ACHN (cell line): ENCODE measurements at places on chromosomes 6 and 20.

DNA sequence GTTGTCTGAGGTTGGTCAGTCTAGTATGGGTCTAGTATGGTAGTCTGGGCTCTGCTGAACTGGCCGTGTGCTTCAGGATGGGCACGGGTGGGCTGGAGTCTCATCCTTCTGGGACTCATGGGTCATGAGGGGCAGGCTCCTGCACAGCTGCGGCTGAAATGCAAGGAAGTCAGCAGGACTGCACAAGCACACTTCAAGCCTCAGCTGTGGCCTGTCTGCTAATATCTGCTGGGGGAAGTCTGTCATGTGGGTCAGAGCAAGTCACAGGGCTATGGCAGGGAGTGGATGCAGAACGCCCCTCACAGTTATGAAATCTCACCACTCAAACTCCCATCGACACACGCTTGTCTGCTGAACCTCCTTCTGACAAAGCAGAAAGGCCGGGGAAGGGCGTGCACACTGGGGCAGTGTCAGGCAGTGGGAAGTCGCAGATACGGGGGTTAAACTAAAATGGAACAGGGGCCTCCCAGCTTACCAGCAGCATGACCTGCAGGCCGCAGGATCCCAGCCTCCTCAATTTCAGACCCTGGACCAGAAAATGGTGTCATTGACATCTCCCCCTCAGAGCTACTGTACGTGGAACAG is 229.5 kb downstream of the SMOC2 start:
- no peak for DNase-seq

- no peak for DNase-seq
Observed at GRCh38 chr6:31037169-31037568, 26.9 kb downstream of the MUC22 start.

- DNase-seq, result no peak
Observed at GRCh38 chr6:31430449-31430848, 27.1 kb downstream of the MICA start.

DNA sequence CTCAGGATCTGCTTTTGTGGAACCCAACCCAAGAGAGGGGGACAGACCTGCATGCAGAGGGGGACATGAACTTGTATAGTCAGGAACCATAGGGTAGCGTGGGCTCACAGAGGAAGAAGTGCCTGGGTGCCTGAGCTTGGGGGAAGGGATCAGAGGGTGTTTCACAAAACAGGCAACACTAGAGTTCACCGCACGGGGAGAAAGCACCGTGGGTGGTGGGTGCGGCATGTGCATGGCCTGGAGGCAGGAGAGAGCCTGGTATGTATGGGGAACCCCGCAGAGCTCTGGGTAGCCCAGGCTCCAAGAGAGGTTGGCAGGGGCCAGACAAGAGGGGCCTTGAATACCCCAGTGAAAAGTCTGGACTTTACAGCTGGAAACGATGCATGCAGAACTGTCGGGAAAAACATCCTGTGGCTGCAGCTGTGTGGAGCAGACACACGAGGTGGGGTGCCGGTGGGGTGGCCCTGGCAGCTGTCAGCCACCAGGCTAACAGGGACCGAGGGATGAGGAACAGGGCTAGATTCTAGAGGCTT is 6.7 kb upstream of the EMILIN3 start:
- DNase-seq, result no peak

DNA sequence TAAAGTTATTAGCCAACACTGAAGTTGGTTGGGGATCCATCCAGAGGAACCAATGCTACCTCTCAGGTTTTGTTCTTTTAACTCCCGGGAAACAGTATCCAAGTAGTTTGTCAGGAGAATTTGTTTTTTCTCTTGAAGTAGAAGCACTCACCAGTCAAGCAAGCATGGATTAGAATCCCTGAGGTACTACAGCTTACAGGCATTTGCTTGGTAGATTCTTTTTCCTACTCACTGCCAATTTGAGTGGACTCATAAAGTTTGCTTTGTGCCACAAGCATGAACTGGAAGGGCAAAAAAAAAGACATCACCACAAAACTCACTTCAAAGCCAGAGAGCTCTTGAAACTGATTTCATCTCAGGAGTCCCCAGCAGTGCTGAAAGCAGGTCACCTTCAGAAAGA is 167.4 kb downstream of the MBOAT1 start:
- no peak for DNase-seq

DNA sequence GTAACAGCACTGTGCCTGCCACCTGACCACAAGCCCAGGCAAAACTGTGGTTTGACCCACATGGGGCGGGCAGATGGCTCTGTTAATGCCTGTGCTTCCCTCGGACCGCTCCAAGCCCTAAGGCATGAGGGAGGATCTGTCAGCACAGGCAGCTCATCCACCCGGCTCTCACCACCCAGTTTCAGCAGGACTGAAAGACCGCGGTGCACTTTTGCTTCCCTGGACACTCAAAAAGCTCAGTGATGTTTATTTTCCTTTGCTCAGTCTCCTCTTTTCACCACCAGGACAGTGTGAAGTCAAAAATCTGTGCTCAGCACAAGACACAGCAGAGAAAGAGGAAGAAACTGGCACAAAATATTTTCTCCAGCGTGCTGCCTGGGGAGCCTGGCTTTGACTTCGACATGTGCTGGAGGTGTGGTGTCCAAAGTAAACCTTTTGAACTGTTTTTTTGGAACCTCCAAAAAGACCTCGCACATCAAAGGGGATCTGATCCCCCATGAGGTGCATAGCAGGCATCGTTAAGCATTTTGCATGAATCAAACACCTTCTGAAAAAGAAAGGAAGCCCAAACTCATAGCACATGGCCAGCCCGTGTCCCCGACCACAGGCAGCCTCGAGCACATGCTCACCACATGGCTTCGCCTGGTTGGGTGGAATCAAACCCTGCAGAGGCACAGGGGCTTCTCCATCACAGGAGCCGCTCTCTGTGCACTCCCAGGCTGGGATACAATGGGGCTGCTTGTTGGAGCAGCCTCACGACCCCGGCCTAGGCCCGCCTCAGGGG is 441.7 kb upstream of the JARID2 start:
- DNase-seq, result no peak

- peak; percentile 61 for DNase-seq
Observed at GRCh38 chr6:21678990-21679389, 85.4 kb downstream of the SOX4 start.

- DNase-seq, result no peak
Observed at GRCh38 chr6:106913676-106914280, 60.8 kb downstream of the CD24 start.

DNA sequence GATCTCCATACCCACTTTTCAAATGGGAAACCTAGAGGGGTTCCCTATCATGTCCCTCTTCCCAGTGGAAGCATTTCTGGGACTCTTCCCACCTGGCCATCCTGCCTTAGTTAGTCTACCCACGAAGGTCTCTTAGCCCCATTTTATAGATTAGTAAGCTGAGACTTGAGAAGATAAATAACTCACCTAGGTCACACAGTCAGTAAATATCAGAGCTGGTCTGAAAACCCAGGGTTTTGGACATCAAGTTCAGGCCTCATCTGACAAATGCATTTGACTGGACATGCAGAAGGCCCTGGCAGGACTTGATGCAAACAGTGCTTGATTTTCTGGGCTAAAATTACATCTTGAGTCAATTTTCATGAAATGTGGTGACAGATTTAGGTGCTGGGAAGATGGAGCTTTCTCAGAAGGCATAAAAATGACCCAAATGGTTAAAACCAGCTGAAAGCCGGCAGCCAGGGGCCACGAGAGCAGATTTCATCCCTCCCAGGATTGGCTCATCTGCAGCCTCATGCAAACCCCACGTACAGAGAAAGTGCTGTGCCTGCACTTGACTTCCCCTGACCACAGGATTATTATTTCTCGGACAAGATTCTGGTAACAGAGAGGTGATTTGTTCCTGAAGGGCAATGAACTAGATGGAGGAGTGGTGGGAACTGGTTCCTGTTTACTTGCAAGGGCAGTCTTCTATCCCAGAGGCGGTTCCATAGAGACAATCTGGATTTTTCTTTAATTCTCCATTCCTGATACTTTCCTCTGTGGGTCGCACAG is 23.1 kb downstream of the CPNE5 start:
- no peak for DNase-seq

DNA sequence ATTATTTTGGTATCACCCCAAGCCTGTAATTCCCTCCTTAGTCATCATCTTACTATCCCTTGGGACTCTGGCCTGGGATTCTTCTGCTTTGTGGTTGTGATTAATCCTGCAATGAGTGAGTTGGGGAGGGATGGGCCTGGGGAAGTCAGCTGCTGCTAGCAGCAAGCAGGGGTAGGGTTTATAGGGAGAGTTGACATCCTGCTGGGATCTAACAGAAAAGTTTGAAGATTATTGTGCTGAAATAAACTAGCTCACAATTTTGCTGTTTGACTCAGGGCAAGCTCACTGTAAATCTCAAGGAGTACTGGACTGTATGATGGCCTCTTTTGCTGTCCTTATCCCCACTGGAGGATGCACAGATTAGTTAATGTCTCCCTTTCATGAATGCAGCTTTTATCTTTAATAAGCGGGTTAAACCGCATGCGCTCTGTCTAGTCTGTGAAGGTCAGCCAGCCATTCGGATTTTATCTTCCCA is 83.4 kb downstream of the JARID2 start:
- peak; percentile 52 for DNase-seq

DNA sequence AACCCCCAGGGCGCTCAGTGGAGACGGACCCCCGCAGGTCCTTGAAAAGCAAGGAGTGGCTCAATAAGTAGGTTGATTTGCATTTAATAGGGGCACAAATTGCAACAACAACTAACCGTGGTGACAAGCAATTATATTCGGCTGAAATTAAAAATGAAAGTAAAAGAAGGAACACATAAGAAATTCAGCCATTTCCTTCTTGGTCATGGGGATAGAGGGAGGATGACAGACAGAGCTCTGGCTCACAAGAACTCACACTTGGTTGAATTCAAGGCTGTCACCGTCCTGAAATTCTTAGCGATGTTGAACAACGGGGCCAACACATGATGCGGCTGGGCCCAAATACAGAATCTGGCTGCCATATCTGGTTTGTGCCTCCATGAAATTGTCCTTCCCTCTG is 129.0 kb downstream of the EDN3 start:
- DNase-seq, result no peak

- no peak for DNase-seq
Observed at GRCh38 chr6:63154535-63154934, 56.7 kb upstream of the FKBP1C start.

DNA sequence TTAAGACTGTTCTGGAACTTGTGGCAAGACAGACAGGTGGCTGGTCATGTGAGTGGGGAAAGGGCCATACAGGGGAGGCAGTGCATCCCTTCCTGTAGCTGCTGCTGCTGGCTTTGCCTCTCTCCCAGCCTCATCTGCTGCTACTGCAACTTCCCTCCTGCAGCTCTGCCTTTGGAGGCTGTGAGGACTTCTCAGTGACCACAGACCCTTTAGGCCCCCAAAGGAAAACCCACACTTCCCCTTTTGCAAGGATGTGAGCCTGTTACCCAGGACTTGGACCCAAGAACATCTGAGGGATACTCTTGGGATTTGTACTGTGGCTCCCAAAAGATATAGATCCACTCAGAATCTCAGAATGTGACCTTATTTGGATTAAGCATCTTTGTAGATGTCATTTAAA is 91.0 kb downstream of the TMEM170B start:
- DNase-seq, result no peak
